C1 segment of cervical spinal cord (tissue), 14 donors: ENCODE measurements at places on chromosomes 3 and 15.

- DNase-seq = no peak
Measured at GRCh38 chr3:123119802-123120201, 53.0 kb downstream of the PDIA5 start.

GRCh38 chr3:46984591-46985459 lies 5.4 kb downstream of the NBEAL2 start:
- DNase-seq = no peak

DNA sequence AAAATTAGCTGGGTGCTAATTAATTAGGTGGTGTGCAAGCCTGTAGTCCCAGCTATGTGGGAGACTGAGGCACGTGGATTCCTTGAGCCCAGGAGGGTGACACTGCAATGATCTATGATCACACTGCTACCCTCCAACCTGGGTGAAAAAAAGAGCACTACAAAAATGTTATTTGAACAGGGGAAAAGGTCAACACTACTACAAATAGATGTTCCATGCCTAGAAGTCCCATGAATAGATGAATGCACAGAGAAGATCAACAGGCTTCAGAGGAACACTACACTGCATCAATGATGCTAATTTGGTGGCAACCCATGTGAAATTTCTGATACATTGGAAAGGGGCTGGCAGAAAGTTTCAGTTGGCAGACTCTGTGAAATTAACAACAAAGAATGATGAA lies 105.4 kb upstream of the FHIT start:
- DNase-seq = no peak

DNA sequence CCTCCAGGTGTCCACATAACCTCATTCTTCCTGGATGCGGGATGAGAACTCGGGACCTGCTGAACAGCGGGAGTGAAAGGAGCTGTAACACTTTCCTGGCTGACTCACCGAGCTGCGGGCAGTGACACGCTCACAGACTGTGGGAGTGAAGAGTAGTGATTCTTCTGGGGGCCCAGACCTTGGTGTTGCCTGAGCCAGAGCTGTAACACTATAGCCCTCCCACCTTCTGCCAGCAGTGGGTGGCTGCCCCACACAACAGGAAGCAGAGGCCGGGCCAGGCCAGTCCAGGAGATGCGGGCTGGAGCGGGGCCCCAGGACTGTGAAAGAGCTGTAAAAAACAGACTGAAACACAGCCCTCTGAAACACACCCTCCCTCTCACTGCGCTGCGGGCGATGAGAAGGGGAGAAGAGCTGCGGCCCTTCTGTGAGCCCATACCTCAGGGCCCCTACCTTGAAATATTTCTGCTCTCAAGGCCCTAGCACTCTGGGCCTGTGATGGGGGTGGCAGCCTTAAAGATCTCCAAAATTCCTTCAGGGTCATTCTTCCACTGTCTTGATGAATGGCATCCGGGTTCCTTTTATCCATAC lies 464.0 kb upstream of the CCDC54 start:
- DNase-seq = no peak

- no peak for DNase-seq
Measured at GRCh38 chr3:139117136-139117675, 72.5 kb upstream of the PRR23C start.

GRCh38 chr15:83733206-83733605 lies 79.3 kb downstream of the ADAMTSL3 start:
- DNase-seq = no peak

DNA sequence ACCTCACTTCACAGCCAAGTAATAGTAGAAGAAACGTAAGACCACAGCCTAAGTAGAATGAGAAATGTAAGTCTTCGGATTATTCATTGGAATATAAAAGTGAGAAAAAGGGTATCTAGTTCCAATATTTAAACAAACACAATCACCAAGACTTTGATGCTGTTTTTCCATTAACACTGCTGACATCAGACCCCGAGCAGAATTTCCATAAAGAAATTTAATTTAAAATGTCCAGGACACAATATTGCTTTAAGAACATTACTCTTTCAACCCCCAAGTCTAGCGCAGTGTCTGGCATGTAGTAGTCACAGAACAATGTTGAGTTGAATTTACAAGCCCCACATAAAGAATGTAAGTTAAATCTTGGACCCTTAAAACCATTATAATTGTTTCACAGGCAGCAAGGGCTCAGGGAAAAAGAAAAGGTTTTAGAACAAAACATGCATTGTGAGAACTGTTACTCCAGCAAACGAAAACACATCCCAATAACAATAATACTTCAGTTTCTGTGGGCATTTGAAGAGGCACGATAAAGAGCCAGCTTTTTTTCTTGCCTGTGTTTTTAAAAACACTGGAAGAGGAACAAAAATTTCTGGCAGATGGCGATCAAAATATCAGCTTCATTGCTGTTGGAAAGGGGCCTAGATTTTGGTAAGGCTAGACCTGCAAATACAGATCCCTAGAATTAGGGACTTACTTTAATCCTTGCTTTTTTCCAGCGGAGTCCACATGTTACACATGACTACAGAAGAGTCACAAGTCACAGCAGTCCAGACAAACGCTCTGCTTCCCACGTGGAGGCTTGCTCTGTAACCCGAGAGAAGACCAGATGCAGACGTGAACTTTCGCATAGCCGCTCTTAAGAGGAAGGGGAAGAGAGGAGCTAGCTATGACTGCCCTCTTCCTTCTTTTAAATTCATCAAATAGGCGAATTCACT lies 77.9 kb upstream of the IGSF10 start:
- peak; percentile 14 for DNase-seq

DNA sequence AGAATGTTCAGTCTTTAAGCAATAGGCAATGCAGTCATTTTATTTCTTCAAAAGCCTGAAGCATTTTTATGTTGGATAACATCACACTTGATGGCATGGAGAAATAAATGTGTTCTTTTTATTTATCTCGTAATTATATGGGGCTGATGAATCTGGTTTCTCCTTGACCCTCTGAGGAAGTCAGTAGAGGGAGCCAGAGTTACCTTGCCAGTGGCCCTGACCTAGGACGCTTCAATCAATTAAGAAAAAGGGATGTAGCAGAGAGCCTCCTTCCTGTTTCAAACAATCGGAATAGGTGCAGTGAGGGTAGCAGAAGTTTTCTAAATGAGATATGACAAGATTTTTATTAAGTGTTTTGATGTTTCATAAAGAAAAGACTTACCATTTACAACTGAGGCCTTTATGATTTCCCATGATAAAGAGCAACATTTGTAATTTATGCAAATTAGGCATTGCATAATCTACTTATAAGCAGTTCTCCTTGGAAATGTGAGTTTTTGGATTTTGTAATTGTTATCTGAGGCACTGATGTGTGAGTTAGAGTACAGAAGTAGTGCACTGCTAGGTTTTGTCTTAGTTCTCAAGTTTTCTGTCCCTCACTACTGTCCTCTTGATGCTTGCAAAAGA lies 129.1 kb downstream of the RAP2B start:
- no peak for DNase-seq

DNA sequence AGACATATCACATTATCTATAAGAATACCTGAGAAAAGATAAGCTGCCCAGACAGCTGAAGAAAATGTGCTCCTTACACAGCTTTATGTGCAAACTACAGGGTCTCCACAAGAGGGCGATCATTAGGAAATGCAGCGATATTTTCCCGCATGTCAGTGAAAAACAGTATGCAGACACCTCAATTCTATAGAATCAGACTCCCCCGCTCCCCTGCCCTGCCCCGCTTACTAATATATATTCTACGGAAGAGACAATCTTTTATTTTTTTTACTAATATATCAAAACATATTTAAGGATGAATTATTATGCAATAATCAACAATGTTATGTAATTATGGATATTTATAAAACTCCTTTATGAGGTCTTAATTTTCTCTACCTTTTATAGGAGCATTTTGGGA lies 681.3 kb downstream of the ROBO1 start:
- DNase-seq = no peak

DNA sequence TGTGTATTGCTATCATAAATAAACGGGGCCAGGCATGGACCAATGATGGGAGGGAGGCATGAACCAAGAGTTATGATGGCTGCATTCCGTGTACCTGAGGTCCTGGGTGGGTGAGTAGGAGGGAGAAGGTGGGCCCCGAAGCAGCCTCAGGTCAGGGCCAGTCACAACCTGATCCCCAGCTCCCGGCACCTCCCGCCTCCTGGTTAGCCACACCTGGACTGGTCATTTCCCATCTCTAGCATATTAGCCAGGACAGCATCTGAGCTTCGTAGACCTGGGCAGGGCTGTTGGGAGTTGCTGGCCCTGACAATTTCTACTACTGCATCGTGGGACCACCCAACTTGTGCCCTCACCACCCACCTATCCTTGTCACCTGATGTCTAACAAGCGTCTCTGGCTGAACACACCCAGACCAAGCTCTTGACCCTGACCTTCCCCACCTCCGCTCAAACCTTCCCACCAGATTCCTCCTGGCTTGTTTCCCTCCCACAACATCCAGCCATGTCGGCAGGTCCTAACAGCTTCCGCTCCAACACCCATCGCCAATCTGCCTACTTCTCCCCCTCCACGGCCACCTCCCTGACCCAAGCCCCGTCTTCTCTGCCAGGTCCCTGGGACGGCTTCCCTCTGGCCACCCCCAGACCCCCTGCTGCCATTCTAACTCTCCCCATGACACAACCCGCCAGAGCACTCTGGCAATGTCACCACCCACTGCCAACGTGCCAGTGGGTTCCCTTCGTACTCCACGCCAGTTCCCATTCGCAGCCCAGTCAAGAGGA lies 133.8 kb upstream of the IQSEC1 start:
- DNase-seq = no peak

- DNase-seq = no peak
Measured at GRCh38 chr15:38130740-38131498, 121.7 kb upstream of the SPRED1 start.

- no peak for DNase-seq
Measured at GRCh38 chr15:70535071-70535954, 228.0 kb downstream of the UACA start.

DNA sequence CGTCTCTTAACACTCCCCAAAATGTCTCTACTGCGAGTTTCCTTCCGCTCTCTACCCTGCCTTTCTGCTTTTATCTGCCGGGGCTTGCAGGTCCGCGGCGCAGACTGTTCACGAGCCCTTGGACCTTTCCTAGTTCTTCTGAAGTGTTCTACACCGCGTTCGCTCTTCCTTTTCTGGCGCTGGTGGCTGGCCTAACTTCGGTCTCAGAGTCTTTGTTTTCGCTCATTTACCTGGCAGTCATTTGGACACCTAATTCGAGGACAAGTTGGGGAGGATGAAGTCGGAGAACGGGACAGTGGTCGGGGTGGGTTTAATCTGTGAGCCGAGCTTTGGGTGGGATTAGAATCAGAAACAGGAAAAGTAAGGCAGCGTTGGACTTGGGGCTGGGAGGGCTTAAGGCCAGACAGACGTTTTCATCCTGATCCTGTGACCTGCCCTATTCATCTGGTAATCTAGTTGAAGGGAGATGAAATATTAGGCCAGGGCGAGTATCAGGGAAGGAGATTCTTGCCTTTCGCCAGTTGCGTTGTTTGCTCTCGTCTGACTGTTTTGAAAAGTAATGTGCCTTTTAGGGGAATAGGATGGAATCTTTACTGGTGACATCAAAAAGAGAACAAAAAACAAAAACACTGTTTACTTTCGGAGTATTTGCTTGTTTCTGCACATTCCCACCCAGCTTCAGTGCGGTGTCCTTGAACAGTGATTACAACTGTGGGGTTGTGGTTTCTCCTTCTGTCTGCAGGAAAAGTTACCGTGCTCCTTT lies 1.8 kb downstream of the DIPK2A start:
- DNase-seq = peak; percentile 39

DNA sequence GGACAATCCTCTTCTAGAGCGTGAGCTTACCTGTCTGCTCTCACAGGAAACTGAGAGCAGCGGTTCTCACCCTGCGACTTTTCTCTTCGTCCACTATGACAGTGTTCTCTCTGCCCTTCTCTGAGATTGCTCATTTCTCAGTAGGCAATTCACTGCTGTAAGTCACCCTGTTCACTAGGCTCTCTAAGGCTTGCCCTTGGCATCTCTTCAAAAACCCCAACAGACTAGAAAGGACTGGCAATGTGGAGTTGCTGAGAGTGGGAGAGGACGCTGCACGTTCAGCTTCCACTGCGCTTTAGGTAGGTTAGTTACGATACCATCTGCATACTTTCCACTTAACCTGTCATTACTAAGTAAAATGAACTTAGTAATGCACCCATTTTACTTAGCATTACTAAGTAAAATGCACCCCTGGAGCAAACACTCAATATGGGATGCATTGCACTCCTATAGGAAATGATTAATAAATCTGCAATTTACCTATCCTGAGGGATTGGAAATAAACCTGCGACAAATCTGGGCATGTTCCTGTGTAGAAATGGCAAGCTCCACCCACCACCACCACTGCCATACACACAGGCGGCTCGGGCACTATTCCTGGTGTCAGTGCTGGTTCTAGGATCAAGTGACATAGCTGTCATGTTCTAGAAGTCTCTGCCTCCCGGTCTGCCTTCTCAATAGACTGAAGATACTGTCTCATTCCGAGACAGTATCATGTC lies 21.4 kb downstream of the XPC start:
- DNase-seq = no peak

- no peak for DNase-seq
Measured at GRCh38 chr15:68502398-68502901, 70.5 kb upstream of the ITGA11 start.

- DNase-seq = no peak
Measured at GRCh38 chr15:89303986-89304385, 30.6 kb downstream of the POLG start.

- no peak for DNase-seq
Measured at GRCh38 chr15:80597076-80597475, 98.0 kb upstream of the ABHD17C start.

- no peak for DNase-seq
Measured at GRCh38 chr3:14138109-14138877, 13.4 kb downstream of the TMEM43 start.

GRCh38 chr15:40845511-40846284 lies 1.9 kb downstream of the SPINT1 start:
- no peak for DNase-seq

DNA sequence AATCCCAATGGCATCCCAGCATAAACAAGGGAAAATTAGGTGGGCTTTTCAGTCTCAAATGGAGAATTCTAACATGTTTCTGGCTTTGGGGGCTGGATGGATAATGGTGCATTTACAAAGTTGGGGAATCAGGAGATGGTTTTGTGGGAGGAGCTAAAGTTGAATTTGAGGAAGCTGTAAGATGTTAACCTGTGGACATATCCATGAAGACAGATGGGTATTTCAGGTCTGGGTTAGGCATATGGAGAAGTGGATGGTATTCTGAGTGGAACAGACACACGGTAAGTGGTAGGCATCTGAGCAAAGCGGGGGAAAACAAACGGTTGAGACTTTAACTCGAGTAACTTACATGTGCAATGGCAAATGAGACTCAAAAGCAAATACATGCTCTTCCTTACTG lies 1.7 kb upstream of the LMLN start:
- no peak for DNase-seq

DNA sequence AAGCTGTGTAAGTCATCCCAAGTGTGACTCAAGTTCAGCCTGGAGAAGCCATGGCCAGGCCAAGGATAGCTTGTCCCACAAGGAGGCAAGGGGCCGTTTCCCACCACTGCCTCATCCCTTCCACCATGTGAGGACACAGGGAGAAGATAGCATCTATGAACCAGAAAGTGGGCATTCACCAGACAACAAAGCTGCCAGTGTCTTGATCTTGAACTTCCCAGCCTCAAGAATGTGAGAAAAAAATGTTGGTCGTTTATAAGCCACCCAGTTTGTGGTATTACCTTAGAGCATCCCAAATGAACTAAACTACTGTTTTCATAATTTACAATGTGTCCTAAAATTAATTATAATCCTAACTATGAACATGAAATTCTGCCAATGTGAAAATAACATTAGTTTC lies 930.8 kb upstream of the CFAP20DC start:
- no peak for DNase-seq
